NCI-H1930 (cell line): ENCODE measurements at places on chromosomes 3 and 15.

GRCh38 chr3:179146911-179147513, 1.1 kb upstream of the PIK3CA start:
- peak; percentile 58 for DNase-seq

DNA sequence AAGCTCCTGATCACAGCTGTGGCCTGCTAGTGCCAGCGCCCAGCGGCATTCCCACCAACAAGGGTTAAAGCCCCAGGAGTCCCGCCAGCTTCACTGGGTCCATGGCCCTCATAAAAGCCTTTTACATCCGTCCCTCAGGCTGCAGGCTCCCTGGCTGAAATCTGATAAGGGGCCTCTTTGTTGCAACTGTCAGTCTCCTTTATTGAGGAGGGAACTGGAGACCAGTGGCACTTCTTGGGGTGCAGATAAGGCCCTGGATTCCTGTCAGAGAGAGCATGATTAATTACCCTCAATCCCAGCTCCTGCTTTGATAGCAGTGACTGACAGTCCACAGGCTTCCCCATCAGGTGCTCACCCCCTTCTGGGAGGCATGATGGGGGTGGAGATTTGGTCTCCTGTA, 30.9 kb upstream of the CLK3 start:
- DNase-seq: no peak

DNA sequence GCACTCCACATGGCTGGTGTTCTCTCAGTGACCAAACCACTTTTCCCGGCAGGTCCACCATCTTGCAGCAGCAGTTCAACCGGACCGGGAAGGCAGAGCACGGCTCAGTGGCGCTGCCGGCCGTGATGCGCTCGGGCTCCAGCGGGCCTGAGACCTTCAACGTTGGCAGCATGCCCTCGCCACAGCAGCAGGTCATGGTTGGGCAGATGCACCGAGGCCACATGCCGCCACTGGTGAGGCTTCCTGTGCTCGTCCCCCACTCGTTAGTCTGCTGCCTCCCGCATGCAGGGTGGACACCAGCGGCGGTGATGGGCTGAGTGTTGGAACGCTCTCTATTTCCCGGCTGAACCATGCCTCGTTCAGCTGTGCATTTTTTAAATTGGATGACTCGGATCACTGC, 344.9 kb upstream of the TPM1 start:
- no peak for DNase-seq

GRCh38 chr15:56344336-56344735, 20.9 kb upstream of the TEX9 start:
- DNase-seq: no peak

GRCh38 chr3:177528306-177529070, 331.2 kb upstream of the TBL1XR1 start:
- DNase-seq: no peak

GRCh38 chr3:125207507-125207906, 5.0 kb downstream of the SLC12A8 start:
- no peak for DNase-seq

DNA sequence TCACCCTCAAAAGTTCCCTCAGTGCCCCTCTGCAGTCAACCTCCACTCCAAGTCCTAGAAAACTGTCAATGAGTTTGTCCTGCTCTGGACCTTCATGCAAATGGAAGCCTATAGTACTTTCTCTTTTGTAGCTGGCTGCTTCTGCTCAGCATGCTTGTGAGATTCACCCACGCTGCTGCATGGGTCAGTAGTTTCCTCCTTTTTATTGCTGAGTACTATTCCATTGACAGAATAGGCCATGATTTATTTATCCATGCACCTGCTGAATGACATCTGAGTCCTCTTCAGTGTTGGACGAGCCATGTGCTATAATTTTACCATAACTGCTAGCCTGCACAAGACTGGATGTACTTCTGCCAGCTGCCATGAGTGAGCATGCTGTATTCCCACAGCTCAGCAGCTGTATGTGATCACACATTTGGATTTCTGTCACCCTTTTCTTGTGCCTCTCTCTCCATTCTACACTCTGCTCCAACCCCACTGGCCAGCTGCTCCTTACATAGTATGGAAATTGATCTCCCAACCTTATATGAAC, 26.3 kb downstream of the CDCP1 start:
- DNase-seq: no peak

- DNase-seq: no peak
Observed at GRCh38 chr3:143294188-143294587, 174.6 kb downstream of the CHST2 start.

DNA sequence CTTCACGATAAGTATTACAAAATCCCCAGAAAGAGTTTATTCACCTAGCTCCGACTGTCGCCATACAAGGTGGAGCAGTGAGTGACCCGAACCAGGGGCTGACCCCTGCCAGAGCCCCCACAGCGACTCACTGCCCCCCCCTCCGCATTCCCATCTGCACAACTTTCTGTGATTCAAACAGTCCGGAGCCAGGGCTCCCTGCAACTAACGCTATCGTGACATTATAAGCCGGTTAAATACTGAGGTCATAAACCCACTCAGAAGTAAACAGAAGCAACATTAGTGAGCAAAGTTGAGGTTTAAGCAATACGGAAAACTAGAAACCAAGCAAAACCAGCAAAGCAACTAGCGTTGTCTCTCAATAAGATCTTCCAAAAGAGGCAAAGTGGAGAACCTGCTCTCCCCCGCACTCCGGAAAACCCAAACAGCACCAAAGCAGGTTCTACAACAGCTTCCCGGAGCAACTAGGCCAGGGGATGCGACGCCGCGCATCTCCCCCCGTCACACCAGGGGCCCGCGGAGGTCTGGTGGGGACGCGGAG, 642 bp downstream of the SCAP start:
- no peak for DNase-seq

DNA sequence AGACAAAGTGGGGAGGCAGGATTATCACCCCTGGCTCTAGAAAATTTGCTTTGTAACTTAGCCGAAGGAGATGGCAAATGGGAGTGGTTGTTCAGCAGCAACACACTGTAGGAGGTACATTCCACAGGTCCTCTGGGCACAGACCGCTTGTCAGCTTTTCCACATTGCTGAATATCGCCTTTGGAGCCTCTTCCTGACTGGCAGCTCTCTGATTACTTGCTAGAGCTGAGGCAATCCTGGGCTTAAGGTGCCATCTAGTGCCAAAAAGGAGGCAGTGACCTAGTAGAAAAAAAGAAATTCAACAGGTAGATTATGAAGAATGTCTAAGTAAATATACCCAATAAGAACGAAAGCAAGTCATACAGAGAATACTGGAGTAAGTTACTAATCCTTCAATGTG, 13.1 kb upstream of the SCN5A start:
- DNase-seq: no peak

GRCh38 chr15:78831229-78832207, 20.3 kb upstream of the ADAMTS7 start:
- no peak for DNase-seq

DNA sequence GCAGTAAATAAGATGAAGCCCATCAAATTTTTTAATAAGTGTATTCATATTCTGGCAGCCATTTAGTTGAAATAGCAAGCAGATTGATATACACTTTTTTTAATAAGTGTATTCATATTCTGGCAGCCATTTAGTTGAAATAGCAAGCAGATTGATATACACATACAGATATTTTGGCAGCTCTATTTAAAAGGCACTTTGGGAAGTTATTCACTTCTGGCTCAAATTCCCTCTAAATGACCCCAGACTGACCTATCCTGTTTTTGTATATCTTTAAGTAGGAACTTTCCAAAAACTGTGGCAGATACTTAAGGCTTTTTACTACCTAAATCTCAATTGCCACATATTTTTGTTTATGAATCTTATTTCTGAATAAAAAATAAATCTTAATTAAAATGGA, 122.3 kb downstream of the PLD1 start:
- no peak for DNase-seq

DNA sequence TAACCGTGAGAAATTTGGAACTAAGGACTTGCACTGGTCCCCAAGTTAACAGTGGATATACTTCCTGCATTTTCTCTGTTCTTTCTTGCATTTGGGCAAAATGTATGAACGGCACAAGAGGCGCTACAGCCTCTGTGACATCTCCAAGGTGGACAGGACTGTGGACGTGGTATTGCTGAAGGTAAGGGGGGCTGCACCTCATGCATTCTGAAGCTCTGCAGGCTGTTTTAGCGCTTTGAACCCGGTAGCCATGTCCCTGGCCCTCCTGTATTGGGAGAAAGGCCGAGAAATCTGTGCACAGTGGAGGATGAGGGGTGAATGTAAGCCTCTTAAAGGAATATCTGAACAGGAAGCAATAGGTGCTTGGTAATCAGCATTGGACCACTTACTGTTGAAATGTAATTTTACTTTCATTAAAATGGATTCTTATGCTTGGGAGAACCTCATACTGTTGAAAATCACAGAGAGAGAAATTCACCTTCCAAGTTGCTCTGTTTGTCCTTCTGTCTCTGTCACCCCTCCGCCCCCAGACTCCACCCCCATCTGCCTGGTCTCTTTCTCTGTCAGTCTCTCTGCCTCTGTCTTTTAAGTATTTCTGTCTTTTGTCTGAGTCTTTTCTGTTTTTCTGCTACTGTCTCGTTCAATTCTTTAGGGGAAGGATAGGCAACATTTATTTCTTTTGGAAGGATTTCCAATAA, 174.6 kb downstream of the KLHL25 start:
- DNase-seq: no peak

GRCh38 chr15:65920121-65920520, 50.8 kb downstream of the RAB11A start:
- no peak for DNase-seq

DNA sequence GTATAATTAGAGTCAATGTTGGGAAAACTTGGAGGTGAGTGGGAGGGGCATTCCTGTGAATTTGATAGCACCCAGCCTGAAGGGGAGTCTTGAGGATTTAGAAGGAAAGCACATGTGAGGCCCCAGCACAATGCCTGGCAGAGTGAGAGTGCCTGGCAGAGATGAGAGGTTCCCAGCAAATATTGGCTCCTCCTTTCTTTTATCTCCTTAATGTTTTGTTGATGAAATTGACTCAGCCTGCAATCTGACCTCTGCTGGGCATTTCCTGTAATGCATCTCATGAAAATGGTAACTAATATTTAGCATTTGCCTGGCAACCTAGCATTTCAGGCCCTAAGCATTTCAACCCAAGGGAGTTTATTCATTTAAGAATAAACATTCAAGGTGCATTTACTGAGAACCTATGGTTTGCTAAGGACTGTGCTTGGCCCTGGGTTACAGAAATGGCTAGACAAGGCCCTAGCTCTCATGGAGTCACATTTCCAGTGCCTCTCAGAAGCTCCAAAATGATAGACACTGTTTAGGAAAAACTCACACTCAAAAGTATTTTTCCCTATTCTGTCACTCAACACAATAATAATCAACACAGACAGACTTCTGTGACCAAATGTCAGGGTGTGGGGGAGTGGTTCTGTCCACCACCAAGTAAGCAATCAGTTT, 19.0 kb downstream of the PDHB start:
- no peak for DNase-seq

GRCh38 chr3:189123595-189124387, 48.0 kb upstream of the TPRG1 start:
- DNase-seq: no peak

DNA sequence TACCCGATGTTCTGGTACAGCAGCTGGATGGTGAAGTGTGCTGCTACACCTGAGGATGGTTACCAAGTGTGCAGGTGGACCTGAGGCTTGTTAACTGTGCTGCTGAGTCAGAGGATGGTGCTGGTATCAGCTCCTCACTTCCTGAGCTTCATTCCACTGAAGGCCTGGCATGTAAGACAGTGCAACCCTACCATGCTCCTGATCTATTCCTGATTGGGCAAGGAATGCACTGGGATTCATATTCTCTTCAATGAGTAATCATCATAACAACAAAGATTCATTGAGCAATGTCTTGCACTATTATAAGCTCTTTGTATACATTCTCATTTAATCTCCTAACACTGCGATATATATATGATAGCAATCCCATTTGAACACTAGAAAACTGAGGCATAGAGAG, 62.9 kb upstream of the THSD4 start:
- DNase-seq: no peak

- no peak for DNase-seq
Observed at GRCh38 chr3:20658491-20658890, 472.5 kb upstream of the SGO1 start.

GRCh38 chr3:60246361-60246760, 1004.9 kb downstream of the FHIT start:
- DNase-seq: no peak

- no peak for DNase-seq
Observed at GRCh38 chr15:65072027-65072426, 4.2 kb upstream of the RASL12 start.

- DNase-seq: no peak
Observed at GRCh38 chr15:101723171-101723873, 951 bp downstream of the TARS3 start.

GRCh38 chr3:192883512-192883911, 34.1 kb downstream of the MB21D2 start:
- DNase-seq: no peak

DNA sequence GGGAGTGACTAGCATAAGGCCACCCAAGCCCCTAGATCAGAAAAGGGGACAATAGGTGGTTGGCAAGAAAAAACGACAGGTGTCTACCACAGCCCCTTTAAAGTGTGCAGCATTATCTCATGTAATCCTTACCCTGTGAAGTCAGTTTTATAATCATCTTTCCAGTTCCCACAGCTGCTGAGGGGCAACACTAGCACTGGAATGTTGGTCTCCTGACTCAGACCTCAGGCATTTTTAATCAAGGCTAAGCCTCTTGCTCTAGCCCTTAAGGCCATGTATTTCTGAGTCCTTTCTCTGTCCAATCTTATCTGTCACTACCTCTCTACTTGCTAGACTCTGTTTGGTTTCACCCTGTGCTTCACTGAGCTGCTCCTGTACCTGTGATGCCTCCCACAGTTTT, 171.7 kb downstream of the TLE3 start:
- no peak for DNase-seq

DNA sequence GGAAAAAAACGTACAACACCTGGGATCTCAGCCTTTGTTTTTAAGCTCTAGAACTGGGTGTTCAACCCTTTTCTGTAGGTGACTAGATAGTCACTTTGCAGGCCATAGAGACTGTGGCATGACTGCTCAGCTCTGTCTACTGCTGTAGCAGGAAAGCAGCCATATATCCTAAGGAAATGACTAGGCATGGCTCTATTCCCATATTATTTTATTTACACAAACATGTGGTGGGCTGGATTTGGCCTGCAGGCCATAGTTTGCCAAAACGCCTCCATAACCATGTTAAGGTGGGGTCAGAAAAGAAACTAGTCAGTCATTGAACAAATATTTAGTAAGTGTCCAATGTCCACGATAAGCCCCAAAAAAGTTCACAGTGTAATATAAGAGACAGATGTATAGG, 452.5 kb downstream of the MCTP2 start:
- DNase-seq: no peak

DNA sequence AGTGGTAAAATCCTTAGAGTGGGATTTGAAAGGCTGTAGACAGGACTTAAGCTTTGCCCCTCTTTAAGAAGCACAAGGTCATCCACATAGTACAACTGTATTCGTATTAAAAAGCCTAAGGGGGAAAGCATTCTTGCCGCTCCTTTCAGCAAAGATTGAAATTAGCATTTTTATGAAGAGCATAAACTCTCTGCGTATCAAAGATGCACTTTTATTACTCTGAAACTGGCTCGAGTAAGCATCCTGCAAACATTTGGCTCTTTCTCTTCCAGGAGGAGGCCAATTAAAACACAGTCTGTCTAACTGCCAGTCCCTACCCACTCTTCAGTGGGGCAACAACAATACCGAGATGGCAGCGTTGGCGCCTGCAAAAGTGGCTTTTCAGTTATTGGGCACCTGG, 192.5 kb upstream of the TPRG1 start:
- no peak for DNase-seq

GRCh38 chr15:75822685-75823278, 20.5 kb upstream of the UBE2Q2 start:
- no peak for DNase-seq
